Fibroblast of skin of left quadriceps (primary cell): ENCODE measurements at places on chromosomes 7 and 10.
A peak's percentile ranks its signal among the peaks of the same experiment; 100 is the strongest.

GRCh38 chr7:134699021-134699818 lies 52.6 kb downstream of the BPGM start:
- no peak for DNase-seq

DNA sequence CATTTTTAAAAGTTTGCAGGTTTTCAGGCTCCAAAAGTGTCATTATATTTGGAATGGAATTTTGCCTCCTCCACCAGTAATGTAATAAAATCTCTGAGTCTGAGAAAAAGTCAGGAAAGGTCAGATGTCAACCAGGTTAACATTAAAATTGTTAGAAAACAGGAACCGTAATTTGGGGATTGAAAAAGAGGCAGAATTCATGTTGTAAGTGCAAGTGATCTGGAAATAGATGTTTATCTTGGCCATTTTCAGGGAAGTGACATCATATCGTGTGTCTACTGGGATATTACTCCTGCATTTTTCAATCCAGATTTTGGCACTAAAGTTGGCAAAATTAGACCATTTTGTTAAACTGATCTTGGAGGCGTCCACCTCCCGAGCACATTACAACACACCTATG lies 428.5 kb upstream of the MGMT start:
- DNase-seq = no peak

DNA sequence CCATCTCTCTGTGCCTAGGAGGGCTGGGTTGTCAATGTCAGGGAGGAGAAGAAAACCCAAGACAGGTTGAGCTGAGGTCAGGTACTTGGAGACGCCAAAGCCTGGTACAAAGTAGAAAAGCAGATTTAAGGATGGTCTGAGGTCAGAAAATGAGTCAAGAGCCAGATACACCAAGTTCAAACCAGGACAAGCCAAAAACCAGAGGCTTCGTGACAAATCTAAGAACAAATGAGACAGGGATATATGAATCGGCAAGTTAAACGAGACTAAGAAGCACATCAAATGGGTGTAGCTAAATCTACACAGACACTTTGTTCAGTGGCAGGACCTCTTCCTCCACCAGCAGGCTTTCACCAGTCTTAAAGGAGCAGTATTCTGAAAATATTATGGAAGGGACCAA lies 34.2 kb downstream of the C7orf33 start:
- DNase-seq = no peak

DNA sequence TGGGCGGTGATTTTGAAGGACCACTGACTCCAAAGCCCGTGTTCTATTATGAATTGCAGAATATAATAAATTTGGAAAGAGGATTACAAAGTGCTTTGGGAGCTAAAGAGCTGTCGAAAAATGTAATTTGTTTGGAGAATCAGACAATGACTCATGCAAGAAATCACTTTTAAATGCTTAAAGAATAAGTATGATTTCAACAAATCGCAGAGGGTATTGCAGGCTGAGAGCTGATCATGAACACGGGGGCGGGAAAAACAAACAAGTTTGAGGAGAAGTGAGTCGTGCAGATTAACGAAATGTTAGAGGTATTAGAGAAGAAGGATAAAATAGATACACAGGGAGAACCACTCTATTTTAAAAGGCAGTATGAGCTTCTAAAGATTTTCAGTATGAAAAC lies 4.9 kb upstream of the HACD1 start:
- no peak for DNase-seq

GRCh38 chr7:123210986-123211385 lies 11.2 kb upstream of the SLC13A1 start:
- DNase-seq = no peak

DNA sequence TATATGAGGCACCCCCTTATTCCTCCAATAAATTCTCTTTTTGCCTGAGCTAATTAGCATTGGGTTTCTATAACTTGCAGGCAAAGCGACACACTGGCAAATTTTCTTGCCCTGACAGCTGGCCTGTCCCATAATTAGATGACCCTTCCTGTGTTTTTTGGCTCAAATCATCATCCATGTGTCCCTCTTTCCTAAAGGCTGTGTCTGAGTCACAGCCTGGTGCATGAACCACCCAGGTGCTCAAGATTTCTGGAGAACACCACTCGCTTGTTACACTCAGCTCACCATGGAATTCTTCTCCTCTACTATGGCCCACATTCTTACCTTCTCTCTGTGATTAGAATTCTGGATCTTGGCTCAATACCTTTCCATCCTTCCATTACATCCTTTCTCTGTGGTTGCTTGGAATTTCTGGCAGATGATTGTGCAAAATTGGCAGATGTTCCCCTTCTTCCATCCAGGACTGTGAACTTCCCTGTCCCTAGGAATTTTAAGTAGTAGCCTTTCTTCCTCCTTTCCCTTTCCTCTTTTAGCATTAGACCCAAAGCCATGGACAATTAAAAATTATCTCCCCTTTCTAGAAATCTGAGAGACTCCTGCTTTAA lies 116.0 kb upstream of the ANKRD1 start:
- DNase-seq = peak; percentile 17

- DNase-seq = peak; percentile 68
These were observed at the start of gene R3HCC1L for GRCh38 chr10:98134431-98135221. R3HCC1L (plus strand) TSS chr10:98134657; CDS start chr10:98208115, 73,458 bp downstream.

DNA sequence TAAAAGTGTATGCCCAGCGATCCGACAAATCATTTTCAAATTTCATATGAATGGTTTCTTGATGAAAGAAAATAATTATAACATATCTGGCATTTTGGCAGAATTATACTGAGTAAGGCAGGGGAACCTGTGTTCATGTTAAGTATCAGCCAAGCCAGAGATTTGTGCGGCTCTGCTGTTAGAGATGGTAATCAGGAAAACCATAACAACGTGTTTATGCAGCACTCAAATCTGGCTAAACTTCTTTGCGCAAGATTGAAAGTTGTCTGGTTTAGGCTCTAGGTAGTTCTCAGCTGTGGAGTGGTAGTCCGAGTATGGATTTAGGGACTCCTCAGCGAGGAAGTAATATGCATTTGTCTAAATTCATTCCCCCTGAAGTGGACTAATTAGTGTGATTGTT lies 8.9 kb upstream of the CTBP2 start:
- no peak for DNase-seq

DNA sequence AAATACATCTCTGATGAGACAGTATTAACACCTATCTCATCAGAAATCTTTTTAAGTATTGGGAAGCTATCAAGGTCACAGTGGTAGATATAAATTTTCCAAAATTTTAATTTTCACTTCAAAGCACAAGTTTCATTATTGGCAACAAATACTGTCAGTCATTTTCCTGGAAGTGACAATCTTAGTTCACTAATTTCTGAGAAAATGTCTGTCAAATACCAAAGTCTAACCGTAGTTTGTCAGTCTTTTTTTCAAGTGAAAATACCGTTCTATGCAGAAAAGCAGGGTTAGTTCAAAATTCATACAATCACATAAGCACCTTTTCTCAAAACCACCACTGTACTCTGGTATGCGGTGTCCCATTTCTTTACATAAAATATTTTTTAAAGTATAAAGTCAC lies 40.4 kb downstream of the CACUL1 start:
- DNase-seq = no peak

DNA sequence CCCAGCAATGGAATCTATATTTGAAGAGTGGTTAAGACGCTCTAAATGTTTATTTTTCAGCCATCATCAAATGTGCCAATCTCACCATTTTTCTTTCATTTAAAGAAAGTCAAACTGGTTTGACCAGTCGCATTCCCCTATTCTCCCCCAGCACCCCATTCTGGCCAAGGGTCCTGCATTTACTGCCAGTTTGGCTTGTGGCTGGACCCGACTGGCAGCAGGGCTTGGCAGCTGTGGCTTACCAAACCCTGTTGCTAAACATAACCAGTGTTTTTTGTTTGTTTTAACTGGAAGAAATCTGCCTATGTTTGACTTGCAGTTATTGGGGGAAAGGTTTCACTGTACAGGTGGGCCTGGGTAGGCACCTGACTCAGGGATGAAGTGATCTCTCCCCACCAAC lies 116.3 kb downstream of the CYP26A1 start:
- no peak for DNase-seq

DNA sequence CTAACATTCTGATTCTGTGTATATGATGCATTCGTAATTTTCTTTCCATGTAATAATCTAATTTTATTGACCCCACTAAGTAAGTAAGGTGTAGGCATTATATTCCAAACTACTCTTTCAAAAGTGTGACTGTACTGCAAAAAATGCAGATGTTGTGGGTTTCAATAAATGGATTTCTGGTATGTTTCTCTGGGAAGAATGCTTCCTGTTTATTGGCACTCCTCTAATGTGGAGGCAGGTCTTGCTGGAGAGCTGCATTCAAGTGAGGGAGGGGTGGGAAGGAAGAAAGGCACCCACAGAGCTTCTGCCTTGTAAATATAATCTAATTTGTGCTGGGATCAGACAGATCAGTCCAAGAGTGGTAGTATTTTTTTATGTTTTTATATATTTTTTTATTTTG lies 23.9 kb downstream of the ST7 start:
- DNase-seq = no peak

DNA sequence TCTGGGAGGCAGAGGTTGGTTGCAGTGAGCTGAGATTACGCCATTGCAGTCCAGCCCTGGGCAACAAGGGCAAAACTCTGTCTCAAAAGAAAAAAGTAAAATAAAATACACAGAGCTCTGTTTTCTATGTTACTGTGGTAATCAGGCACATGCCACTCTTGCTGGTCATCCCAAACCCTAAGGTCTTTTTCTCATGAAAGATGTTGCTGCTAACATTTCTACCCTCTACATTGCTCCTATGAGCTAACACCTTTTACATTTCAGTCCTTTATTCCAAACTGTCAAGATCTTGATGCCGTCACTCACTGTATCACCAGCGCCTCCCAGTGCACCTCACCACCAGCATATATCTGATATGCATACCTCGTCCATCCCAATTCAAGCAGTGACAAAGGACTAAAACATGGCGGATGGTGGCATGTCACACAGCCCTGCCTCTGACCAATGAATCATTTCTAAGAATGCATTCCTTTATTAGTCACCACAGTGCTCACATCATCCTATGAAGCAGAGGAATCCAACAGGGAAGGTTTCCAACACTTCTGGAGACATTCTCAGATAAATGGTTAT lies 4.3 kb downstream of the DAGLB start:
- peak; percentile 75 for DNase-seq

DNA sequence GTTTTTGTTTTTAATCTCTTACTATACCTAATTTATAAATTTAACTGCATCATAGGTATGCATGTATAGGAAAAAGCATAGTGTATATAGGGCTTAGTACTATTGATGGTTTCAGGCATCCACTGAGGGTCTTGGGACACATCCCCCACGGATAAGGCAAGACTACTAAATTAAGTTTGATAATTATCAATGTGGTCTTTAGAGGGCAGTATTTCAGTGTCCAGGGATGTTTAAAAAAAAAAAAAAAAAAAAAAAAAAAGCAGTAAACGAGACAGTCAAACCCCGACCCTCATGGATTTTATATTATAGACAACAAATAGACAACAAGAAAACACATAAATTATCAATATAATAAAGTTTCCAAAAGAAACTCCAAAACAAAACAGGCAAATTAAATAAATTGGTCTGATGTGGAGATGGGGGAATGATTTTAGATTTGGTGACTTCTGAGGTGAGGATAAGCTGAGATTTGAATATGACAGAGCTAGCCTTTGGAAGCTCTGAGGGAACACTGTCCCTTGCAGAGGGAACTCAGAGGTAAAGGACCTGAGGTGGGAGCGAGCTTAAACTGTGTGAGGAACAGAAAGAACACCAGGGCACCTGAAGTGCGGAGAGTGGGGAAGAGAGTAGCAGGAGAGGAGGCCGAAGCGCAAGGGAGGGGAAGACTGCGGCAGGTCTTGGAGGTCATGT lies 14.8 kb downstream of the ACSM6 start:
- DNase-seq = no peak

DNA sequence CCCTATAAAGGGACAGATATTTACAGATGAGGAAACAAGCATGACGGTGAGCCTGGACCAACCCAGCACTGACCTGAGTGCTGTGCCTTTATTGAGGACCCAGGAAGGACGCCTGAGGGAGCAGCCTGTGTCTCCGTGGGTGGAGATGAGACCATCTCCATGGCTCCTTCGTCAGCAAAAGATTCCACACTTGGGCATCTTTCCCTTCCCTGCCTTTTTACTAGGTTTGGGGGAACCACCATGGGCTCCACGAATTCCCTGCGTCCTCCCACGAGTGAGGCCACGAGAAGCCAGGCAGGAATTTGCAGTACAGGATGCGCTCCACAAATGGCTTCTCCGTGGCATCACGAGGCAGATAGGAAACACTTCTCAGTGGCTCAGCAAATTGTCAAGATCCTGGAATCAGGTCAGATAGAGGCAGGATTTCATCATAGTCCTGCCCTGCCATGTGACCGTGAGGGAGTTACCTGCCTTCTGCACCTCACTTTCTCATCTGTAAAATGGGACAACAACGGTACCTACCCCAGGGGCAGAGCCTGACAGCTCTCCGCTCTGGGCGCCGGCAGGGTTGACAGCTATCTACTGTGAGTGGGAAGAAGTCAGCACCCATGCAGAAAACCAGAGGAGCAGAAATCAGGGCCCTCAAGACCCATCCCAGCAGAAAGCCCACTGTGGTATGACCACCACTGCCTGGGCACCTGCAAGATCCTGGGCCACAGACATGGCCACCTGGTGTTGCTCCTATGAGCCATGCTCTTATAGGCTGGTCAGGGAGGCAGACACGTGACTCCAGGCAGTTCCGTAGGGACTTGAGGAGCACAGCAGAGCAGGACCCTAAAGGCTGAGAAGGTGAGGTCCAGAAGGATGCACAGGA lies 80.1 kb downstream of the GRID1 start:
- DNase-seq = no peak

DNA sequence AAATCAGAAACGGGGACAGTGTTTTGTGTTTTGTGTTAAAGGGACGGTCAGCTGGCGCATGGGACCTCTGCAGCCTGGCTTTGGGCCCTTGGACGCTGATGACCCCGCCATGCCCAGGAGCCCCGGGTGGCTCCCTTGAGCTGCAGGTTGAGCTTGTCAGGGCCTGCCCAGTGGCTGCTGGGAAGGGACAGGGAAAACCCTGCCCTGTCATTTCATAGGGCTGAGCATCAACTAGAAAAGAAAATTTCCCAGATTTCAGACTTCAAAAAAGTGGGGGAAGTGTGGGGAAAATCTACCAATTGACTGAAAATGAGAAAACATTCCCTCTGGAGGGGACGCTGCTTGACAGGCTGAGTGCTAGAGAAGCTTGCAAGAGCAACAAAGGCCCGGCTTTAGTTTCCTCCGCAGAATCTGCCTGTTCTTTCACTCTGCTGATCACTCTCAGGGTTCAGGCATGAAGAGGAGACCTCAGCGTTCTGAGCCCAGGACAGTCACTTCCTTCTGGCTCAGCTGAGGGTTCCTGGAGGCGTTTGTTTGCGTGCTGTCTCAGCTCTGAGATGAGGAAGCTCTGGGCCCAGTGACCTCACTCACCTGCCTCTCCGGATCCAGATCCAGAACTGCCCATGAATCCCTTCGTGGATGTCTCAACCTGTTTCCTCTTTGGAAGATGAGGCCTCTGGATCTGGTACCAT lies 18.6 kb upstream of the DNAJB6 start:
- DNase-seq = no peak

- peak; percentile 72 for DNase-seq
These were observed 23.1 kb upstream of the JAZF1 start for GRCh38 chr7:28203508-28204240.

GRCh38 chr7:45239486-45239885 lies 81.9 kb downstream of the RAMP3 start:
- DNase-seq = peak; percentile 16
